ENCODE measurements at places on chromosomes 2 and 18.

DNA sequence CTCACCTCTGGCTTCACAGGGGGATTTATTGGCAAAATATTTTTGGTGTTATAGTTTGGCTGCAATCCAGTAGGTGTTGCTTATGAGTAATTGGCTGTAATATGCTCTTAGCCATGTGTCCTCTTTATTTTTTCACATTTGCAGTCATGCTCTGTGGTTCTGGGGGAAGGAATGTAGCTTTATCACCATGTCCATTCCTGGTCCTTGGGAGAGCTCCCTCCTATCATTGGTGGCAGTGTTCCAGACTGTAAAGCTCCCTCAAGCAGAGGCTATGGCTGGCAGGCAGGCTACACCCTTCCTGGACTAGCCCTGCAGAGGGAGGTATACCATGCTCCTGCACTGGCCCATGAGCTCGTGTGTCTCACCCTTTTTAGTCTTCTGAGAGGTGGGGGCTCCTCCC lies 120.0 kb upstream of the FSIP2 start:
- DNase-seq = no peak

- DNase-seq = no peak
These were observed 594.1 kb upstream of the FAM98A start for GRCh38 chr2:34193164-34193563.

- no peak for DNase-seq
These were observed 24.8 kb upstream of the HNRNPA3 start for GRCh38 chr2:177187631-177188312.

GRCh38 chr18:6759579-6759978 lies 30.1 kb downstream of the ARHGAP28 start:
- DNase-seq = no peak

GRCh38 chr18:56986829-56987228 lies 160.1 kb upstream of the BOD1L2 start:
- no peak for DNase-seq

GRCh38 chr2:108965540-108966289 lies 23.3 kb downstream of the EDAR start:
- no peak for DNase-seq

GRCh38 chr2:121128741-121129659 lies 156.0 kb downstream of the TFCP2L1 start:
- no peak for DNase-seq

- DNase-seq = no peak
These were observed 85.5 kb upstream of the STON1 start for GRCh38 chr2:48444404-48444803.

GRCh38 chr2:33168922-33169321 lies 222.2 kb downstream of the LTBP1 start:
- no peak for DNase-seq

GRCh38 chr2:70994009-70994698 lies 519 bp downstream of the TEX261 start:
- peak; percentile 4 for DNase-seq

- no peak for DNase-seq
These were observed 50.1 kb downstream of the ATOH8 start for GRCh38 chr2:85803704-85804425.

- no peak for DNase-seq
These were observed 41.3 kb downstream of the ATF2 start for GRCh38 chr2:175126661-175127060.

GRCh38 chr18:12327510-12328178 lies 19.6 kb downstream of the TUBB6 start:
- peak; percentile 11 for DNase-seq

DNA sequence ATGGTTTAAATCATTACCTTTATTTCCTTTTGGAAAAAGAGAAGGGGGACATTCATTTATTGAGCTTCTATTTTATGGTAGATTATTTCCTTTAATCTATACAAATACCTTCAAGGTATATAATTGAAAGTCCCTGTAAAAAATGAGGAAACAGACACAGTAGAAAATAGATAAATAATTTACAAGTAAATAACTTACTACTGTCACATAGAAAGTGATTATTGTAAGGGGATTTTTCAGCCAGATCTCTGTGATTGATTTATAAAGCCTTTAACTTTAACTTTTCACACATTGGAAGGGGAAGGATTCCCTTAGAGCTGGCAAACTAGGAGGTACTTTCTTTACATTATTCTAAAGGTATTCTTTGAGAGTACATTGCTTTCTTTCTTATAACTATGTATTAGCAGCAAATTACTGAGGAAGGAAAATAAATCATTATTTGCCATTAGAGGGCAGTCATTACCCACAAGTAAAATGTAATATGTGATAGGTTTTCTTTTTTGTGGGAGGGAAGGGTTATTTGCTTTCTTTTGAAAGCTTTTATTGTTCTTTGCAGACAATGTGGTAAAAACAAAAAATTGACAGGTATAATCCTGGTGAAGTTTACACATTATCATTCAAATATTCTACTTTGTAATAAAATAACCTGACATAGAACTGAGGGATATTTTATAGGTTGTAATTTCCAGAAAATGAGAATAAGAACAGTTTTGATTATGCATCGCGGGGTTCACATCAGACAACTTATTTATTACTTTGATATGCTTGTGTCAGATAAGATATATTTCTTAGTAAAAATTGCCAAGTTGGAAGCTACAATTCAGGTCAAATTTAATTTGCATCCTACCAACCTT lies 24.8 kb upstream of the RPE start:
- no peak for DNase-seq

- DNase-seq = no peak
These were observed 3.4 kb upstream of the ITGB6 start for GRCh38 chr2:160203422-160203821.

- DNase-seq = no peak
These were observed 162.2 kb downstream of the FIGN start for GRCh38 chr2:163573652-163574051.

- DNase-seq = no peak
These were observed 607.5 kb upstream of the SLC39A10 start for GRCh38 chr2:195049372-195050031.

GRCh38 chr2:42046819-42047487 lies 868 bp upstream of the PKDCC start:
- peak; percentile 32 for DNase-seq

DNA sequence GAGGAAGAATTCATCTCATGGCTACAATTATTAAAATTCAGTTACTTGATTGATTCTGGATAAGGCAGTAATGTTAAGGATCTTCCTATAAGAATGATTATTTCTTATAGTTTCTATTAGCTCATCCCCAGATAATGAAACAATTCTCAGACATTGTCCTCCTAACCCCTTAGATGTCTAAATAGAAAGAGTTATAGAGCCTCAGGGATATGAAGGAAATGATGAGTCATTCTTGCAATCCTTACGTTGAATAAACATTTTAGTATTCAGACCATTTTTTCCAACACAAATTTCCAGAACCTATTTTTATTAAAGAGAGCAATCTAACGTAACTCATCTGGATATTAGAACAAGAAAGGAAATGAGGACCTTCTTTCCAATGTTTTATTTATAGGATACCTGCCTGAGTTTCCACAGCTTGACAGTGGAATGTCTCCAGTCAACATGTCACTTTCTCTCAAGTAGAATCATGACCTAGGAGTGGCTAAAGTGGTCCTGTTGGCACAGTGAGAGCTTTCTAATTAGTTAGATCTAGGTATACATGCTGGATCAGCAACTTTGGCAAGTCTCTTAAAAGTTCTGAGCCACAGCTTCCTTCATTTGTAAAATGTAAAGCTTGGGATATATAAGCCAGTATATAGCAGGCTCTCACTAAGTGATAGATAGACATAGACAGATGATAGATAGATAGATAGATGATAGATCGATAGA lies 88.0 kb upstream of the RAB27B start:
- no peak for DNase-seq

DNA sequence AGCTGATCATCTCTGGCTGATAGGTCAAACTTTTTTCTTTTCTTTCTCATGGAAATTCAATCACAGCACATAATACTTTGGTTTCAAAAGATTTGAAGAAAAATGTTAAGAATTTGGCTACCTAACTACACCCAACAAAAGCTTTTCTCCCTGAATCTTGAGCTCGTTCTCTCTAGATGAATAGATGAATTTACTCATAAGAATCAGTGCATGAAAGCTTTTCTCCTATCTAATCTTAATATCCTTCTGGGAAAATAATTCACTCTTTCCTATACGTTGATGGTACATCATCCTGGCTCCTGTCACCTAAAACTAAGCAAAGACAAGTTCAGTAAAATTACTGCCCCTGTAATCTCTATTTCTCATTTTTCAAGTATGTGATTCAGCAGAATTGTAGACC lies 1479.1 kb downstream of the DPP10 start:
- no peak for DNase-seq

- DNase-seq = peak; percentile 92
These were observed at the start of gene OSBPL1A for GRCh38 chr18:24397694-24398368. Gene OSBPL1A, minus strand, starts transcription at chr18:24397824. Its CDS starts 20,291 bp downstream, at chr18:24377533.

DNA sequence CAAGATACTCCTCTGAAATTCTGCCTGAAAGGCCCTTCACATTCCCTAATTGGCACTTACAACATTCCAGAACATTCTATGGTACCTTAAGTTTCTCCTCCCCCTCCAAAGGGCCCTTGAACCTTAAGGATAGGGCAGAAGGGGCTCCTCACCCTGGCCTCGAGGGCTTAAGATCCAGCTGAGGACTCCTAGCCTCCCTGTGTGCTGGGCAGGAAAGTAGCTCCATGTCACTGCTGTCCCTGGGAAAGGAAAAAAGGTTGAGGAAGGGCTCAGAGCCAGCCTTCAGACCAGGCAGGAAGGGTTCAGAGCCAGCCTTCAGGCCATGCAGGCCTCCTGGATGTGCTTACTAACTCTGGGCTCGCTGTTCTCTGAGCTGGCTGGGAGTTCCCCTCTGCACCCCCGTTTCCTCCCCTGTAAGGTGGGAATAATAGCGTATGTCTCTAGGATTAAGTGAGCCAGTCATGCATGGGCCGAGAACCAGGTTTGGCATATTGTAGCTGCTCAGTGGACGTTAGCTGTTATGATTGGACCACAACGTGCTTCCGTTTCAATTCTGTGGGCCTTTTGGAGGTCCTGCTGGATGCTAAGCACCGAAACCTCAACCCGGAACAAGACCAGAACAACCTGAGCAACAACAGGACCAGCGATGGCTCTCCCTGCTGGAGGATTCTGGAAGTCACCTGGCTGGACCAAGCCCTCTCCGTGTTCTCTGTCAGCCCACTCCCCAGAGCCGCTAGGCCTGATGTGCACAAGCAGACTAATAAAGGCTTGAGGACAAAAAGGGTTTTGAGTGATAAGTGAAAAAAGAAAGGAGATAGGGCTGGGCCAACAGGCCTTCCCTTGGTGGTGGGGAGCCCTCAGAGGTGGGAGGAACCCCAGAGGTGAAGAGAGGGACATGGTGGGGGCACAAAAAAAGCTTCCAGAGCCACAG lies 1.0 kb upstream of the B3GNT7 start:
- DNase-seq = no peak

DNA sequence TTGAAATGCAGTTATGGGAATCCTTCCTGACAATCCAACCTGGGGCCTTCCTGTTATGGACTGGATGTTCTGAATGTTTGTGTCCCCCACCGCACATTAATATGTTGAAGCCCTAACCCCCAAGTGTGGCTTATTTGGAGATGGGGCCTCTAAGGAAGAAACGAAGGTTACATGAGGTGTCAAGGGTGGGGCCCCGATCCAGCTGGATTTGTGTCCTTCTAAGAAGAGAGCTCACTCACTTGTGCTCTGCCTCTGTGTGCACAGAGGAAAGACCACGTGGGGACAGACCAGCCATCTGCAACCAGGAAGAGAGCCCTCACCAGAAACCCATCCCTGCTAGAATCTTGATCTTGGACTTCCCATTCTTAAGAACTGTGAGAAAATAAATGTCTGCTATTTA lies 44.4 kb downstream of the MAP3K19 start:
- DNase-seq = no peak

DNA sequence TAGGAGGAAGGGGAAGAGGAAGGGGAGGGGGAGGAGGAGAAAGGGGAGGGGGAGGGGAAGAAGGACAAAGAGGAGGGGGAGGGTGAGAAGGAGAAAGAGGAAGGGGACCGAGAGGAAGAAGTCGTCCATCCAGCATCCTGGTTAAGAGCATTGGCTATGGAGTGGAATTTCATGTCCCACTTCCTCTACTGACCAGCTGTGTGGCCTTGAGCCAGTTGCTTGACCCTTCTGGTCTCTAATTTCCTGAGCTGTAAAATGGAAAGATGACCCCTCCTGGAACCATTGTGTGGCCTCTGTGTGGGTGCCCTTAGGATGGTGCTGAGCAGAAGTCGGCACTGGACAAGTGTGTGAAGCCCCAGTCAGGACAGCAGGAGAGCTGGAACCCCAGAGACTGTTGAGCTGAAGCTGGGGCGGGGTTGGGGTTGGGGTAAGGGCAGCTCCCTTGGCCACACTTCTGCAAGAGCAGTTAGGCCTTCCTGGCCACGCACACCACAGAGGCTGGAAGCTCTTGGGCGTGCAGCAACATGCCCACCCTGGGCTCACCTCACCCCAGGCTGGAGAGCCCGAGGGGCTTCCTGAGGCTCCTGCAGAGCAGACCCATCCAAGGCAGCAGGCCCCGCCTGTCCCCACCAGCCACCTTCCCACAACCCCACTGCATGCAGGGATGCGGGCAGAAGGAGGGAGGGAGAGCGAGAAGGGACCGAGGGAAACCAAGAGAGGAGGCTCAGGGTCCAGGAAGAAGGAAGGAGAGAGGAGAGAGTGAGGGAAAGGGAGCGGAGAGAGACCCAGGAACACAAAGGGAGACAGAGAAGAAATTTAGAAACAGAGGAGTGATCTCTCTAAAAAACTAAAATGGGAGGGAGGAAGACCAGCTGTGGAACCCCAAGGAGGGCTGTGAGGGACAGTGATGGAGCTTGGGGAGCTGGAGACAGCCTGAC lies 16.2 kb downstream of the ADRA2B start:
- no peak for DNase-seq

- peak; percentile 84 for DNase-seq
These were observed 350.5 kb downstream of the KIAA1328 start for GRCh38 chr18:37179384-37179783.

GRCh38 chr2:202237787-202238233 lies 587 bp downstream of the SUMO1 start:
- DNase-seq = no peak

- DNase-seq = no peak
These were observed 253.0 kb upstream of the FANCL start for GRCh38 chr2:58494071-58494501.

DNA sequence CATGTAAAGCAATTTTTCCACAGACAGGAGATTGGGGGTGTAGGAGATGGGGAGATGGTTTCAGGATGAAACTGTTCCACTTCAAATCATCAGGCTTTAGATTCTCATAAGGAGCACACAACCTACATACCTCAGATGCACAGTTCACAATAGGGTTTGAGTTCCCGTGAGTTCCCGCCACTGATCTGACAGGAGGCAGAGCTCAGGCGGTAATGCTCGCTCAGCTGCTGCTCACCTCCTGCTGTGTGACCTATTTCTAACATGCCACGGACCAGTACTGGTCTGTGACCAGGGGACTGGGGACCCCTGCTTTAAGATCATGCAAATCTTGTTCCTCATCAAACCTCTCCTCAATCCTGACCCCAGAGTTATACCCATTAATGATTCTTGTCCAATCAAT lies 70.1 kb downstream of the RPE start:
- DNase-seq = no peak

DNA sequence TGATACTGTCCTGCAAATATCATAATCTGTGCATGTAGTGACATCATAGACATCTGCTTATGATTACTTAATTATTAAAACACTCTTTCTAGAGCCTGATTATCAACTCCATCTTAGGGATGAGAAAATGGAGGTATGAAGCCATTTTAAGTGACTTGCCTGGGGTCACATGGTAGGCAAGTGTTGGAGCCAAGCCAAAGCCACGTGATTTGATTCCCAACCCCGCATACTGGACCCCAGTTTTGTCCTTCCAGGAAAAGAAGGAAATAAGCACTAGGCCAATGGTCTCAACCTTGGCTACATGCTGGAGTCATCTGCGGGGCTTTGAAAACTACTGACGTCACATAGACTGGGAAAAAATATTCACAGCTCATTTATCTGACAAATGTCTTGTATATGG lies 19.6 kb upstream of the SEH1L start:
- DNase-seq = no peak
